ENCODE measurements at places on chromosomes 5 and 9. TPM values are rescaled to one million over a fixed set of nuclear protein-coding genes. Genes with fewer than 3 reads are reported as not detected.

GRCh38 chr9:660227-660626, 181.3 kb upstream of the DMRT1 start:
- no peak for DNase-seq

DNA sequence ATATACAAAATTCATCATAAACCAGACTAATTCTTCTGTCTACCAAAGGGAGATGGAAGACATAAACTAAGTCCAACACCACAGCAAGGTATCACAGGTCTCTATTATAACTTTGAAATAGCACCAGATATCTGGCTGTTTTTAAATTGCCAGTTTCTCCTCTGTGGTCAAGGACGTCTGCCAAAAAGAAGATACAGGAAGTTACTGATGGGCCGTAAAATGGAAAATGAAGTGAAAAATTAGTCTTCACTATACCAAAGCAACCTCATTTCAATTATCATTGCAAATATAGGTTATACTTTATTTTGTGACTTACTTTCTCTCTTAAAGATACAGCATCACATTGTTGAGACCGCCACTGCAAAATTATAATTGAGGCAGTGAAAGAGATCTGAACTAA, 225.5 kb downstream of the NDUFS4 start:
- no peak for DNase-seq

ADAMTS19 gene
- not detected for polyA plus RNA-seq

ARID3C gene
- polyA plus RNA-seq, result not detected

- no peak for DNase-seq
Measured at GRCh38 chr5:126503602-126504104, 80.4 kb downstream of the GRAMD2B start.

IQGAP2 gene
- polyA plus RNA-seq, result 35.4 TPM

CATSPER3 gene
- 0.52 TPM for polyA plus RNA-seq

- no peak for DNase-seq
Measured at GRCh38 chr5:8156706-8157105, 287.8 kb downstream of the MTRR start.

GRCh38 chr9:78122631-78123030, 91.0 kb upstream of the GNAQ start:
- peak; percentile 21 for DNase-seq

DNA sequence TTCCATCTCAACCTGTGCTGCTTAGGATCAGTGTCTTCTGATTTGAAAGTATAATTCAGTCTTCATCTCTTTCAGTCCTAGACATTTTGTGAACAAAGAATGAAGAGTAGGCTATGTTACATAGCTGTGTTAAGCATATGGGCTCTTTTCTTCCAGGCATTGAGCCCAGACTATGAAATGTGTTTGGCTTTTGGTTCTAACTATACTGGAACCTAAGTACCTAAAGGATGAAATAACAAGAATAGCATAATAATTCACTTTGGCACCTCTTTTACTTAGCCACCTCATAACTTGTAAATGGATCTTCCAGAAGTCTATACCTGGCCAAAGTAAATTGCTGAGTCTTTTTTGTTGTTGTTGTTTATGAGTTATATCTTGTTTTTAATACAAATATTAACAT, 71.4 kb downstream of the SLF1 start:
- DNase-seq, result no peak

SWI5 gene
- 18.0 TPM for polyA plus RNA-seq

- DNase-seq, result no peak
Measured at GRCh38 chr5:159921721-159922120, 5.4 kb downstream of the ADRA1B start.

PCDHAC2 gene
- not detected for polyA plus RNA-seq

DNA sequence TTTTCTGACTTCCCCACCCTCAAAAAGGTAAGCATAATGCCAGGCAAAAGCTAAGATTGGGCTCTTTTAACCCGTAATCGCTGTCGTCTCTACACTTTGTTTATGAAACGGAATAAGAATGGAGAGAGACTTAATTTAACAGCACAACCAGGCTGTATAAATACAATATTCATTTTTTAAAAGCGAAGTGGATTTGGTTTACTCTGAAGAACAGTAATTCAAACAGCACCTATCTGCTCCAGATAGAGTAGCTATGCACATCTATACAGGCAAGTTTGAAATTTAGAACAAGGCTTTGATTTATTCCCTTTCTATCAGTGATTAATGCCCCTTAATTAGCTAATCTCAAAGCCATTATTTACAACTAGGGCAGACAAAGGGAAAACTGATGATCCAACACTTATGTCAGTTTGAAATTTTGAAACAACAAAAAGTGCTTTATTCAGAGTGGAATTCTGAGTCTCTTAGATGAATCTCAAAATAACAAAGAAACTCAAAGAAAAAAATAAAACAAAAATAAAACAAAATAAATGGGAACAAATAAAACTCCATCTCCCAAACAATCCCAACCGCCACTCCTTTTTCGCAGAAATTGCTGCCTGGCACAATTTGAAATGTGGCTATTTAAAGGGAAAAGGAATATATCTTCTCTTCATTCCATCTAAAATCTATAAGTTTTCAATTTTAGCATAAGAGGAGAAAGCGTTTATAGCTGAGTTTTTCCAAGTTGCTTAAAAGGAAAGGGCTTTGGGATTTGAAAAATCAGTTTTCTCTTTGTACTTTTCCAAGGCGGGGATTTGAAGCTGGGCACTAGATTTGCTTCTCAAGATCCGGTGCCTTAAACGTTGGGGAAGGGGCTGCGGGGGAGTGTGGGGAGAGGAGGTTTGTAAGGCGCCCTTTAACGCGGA, 298.6 kb downstream of the PARP8 start:
- DNase-seq, result no peak

GRCh38 chr5:95728494-95729114, 2.5 kb upstream of the RHOBTB3 start:
- no peak for DNase-seq

GRCh38 chr5:94784536-94785505, 166.4 kb downstream of the SLF1 start:
- DNase-seq, result no peak

- no peak for DNase-seq
Measured at GRCh38 chr5:160284291-160284873, 28.0 kb downstream of the CCNJL start.

CEL gene
- polyA plus RNA-seq, result 0.23 TPM

LCN1 gene
- not detected for polyA plus RNA-seq

AGXT2 gene
- polyA plus RNA-seq, result not detected

DNA sequence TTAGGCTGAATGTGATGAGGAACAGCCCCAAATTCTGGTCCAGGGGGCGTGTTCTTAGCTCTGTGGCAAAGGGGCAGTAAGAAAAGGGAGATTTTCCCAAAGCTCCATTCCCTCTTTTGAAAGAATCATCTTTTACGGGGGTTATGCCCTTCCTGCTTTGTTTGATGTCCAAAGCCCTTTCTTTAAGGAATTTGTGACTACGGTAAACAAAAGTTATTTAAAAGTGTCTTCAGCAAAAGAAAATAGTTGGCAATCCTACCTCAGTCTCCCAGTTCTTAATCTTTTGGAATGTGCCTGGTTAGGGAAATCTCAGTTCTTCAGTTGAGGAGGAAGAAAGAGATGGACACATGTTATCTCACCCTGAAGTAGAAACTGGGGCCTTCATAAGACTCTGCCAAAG, 24.4 kb upstream of the ARSI start:
- DNase-seq, result no peak

Measured in CD14-positive monocyte (primary cell).